ENCODE measurements at places on chromosomes 1 and 21.

GRCh38 chr1:85289848-85290335 lies 13.5 kb upstream of the BCL10 start:
- DNase-seq = no peak

- DNase-seq = no peak
These were observed 4.7 kb downstream of the CELSR2 start for GRCh38 chr1:109253803-109254620.

DNA sequence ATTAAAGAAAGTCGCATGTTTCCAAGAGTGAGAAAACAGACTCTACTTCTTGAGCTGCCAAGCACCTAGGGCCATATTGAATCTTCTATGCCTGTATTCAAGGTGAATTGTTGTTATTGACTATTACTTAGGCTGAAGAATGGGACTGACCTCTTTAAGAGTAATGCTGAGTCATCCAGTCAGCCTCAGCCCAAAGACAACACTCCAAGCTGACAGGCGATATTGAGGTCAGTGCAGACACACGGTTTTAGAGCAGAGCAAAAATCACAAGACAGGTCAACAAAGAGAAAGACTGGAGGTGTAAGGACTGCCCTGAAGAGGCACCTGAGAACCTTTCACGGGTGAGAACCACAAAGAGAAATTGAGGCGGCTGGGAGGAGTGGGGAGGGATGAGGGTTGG lies 146.9 kb downstream of the MIS18A start:
- DNase-seq = no peak

- DNase-seq = no peak
These were observed 74.9 kb upstream of the F3 start for GRCh38 chr1:94616506-94616905.

GRCh38 chr1:201905234-201905890 lies 16.7 kb downstream of the SHISA4 start:
- no peak for DNase-seq

DNA sequence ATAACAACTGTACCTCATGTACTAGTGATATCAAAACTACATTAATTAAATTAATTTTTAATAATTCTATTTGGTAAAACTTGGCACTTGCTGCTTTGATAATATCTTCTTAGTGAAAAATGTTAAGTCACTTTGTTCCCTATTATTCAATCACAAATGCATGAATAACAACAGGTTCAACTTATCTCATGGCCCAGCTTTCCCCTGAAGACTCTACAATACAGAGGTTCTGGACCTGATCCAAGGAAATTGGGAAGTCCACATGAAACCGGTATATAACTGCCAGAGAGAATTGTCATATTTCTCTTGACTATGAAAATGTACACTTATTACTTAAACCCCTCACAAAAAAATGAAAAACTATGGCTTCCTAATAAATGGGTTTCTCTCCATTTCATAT lies 33.9 kb upstream of the PTPRC start:
- DNase-seq = no peak

DNA sequence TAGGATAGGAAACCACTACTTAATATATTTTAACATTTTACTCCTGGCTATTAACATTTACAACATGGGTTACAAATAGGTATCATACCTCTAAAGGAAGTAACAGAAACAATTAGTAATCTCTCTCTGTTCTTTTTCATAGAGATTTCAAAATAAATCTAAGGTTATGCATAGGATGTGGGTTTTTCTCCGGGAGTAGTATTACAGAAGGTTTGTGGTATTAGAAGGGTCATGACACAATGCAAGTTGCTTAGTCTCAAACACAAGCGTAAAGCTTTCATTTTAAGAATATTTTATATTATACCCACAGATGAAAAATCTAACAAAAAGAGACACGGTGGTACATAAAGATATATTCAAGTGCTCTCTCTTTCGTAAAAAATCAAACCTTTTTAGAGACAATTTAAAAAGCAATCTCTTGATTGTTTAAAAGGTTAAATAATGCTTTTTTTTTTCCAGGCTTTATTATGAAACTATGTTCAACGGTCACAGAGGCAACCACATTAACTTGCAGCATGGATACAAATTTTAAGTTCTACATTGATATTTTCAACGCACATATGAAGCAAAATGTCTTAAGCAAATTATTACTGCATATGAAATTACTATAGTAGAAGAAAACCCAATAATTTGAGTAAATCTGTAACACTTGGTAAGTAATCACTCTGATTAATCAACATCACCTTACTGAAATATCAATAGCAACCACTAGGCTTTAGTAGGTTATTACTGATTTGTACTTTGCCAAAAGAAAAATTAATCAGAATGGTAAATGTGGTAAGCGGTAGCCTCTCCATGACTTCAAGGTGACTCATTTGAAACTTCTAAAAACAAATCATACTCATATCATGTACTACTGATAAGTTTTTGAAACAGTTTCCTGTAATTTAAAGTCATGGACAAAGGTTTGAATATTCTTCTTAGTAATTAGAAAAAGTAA lies 97.4 kb upstream of the GFI1 start:
- no peak for DNase-seq

DNA sequence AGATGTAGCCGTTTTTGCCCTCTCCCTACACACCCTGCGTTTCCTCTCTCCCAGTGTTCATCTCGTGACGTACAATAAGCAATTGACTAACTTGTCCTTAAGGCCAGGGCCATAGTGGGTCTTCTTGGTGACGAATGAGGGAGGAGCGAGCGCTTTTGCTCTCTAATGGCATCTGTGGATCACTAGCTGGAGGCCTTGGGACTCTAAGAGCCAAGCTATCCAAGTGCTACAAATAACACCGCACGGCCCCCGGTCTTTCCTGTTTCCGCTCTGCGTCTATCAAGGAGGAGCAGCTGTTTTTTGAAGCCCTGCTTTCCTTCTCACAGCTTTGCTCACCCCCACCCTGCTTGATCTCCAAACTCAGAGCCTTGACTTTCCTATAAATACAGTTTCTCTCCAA lies 25.2 kb downstream of the EVA1C start:
- no peak for DNase-seq

DNA sequence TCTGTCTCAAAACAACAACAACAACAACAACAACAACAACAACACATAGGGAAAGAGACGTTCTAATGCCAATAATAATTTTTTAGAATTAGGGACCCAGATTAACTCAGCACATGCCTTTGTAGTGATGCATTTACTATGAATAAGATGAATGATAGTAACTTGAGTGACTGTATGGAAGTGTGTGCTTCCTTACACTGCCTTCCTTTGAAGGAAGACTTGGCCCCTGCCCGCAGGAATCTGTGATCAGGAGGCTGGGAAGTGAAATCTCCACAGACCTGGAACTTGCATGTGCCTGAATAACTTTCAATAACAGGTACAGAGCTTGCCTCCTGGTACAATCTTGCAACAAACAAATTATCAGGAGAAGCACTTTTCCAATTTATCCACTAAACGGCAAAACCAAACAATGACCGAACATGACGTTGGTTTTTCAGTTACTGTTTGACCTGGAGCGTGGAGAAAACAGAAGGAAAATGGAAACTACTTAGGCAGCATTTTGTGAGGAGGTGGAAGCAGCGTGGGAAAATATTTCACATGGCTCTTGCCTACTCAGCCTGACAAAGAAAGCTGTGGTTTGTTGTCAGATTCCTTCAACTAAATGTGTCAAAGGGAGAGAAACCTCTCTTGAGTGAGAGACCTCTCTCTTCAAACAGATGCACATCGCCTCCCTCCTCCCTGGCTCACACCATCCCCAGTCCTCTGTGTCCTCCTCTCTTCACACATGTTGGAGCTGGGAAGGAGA lies 10.1 kb upstream of the ABCA4 start:
- DNase-seq = no peak

DNA sequence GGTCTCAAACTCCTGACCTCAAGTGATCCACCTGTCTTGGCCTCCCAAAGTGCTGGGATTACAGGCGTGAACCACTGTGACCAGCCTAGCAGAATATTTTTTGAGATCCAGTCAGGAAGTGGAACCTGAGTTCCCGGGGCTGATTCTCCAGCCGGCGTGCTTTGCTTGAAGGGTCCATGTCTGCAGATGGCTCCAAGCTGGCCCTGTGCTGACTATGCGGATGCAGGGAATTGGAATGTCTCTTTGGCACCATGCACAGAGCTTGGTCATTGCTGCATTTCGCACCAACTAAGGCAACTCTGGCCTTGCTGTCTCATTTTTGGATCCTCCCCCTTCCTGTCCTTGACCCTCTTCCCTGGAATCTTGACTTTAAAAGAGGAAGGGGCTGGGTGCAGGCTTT lies 28.1 kb downstream of the ARHGEF10L start:
- DNase-seq = no peak

GRCh38 chr21:46603228-46603627 lies 1.7 kb downstream of the S100B start:
- DNase-seq = no peak

GRCh38 chr1:47513393-47513792 lies 75.5 kb downstream of the FOXD2 start:
- DNase-seq = no peak

DNA sequence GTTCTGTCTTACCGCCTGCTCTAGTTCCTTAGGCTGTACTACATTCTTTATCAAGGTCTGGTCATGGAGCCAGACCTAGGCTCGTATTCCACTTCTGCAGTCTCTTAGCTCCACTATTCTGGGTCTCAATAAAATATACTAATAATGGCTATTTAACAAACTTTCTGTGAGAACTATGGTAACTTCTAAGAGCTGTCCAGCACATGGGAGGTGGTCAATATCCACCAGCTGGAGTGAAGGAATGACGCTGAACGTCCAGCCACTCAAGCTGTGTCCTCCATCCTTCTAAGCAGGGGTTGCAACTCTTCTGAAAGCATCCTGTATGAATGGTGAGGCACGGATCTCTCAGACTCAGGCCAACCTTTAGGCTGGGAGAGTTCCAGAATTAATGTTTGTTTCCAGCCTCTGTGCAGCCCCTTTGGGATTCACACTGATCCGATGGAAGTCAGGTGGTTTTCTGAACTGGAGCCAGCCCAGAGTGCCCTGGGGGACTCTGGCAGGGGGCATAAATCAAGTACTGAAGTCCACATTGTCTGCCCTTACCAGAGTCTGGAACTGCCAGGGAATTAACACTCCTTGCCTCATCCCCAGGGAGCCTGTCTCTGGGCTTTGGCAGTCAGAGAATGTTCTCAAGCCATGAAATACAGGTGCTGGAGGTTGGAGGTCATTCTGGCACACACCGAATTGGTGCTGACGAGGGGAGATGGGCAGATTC lies 57.4 kb downstream of the BRINP2 start:
- DNase-seq = no peak

- DNase-seq = no peak
These were observed 40.1 kb downstream of the DNM3 start for GRCh38 chr1:171881442-171881841.

- no peak for DNase-seq
These were observed 75.7 kb downstream of the CRB1 start for GRCh38 chr1:197343663-197344273.

- no peak for DNase-seq
These were observed 10.6 kb downstream of the HLX start for GRCh38 chr1:220889848-220890287.

DNA sequence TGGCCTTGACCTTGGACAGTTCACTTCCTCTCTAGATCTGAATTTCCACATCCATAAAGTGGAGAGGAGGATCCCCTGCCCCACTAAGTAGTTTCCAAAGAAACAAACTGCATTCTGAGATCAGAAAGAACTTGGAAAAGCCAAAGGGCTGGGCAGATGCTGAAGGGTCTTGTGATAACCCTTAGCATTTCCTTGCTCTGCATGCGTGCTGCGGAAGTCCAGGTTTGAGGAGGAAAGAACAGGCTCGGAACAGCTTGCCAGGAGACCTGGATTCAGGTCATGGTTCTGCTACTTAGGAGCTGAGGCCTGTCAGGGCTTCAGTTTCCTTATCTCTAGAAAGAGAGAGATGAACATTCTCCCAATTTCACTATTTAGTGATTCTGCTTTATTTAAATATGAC lies 27.2 kb downstream of the IGFN1 start:
- DNase-seq = no peak

DNA sequence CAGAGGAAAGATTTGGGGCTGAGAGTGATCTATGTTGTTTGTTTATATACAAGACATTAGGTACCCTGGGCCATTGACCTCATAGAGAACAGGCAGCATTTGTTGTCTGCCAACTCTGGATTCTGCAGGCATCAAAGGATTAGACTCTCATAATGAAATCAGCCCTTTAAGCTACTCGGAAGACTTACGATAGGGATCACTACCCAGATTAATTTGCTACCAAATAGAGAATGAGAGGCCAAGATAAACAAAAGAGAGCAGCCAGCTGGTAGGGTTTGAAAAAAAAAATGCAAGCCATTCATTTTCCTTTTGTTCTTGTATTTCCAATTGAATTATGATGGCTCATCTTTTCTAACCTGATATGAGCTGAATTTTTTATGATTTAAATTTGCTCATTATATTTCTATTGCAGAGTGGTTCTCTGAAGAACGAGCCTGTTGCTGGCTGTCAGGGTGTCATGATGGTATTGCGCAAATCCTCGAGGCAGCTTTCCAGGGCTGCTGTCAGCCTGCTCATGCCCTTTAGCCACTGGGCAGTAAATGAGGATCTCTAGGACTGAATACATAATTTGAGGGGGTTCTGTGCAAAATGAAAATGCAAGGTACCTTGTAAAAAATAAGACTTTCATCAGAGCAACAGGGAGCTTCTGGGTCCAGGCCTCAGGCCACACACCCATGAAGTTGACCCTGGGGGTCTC lies 116.4 kb upstream of the KCNJ15 start:
- DNase-seq = peak; percentile 18

- DNase-seq = no peak
These were observed 45.3 kb downstream of the HHAT start for GRCh38 chr1:210373878-210374599.

- no peak for DNase-seq
These were observed 28.9 kb downstream of the CA6 start for GRCh38 chr1:8974551-8974950.

GRCh38 chr21:43988506-43989230 lies 23.4 kb upstream of the TRAPPC10 start:
- DNase-seq = no peak

GRCh38 chr1:16083486-16083885 lies 10.0 kb upstream of the FAM131C start:
- DNase-seq = no peak

GRCh38 chr1:94989911-94990473 lies 63.1 kb upstream of the CNN3 start:
- DNase-seq = no peak

DNA sequence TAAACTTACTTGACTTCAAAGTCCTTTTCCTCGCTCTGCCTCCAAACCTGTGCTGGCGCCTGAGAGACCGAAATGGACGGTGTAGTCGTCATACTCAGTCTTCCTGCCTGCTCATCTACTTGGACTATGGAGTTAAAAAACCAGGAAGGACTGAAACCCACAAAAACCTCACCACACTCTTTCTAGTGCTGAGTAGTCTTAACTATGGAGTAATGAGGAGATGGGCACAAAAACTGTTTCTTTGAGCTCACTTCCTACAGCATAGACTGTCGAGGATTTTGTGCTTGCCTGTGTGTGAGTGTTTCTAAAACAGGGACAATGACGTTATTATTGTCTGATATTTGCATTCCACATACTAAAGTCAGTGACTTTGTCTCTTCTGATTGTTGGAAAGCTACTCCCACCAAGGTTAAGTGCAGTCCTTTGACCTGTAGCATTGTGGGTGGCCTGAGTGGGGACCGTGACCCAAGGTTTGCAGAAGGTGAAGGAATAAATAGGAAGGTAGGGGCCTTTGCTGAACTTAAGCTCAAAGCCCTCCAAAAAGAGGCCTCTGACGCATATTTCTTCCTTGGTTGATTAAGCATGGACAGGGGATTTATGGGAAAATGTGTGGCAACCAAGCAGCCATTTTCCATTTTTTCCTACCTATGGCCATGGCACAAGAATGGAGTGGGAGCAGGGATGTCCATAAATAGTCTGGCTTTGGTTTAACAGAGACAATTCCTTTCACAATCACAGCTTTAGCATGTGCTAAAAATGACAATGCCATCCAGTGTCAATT lies 109.6 kb downstream of the ZBTB18 start:
- DNase-seq = no peak

All from lower leg skin (tissue), 4 donors.